RPMI7951 (cell line): ENCODE measurements at places on chromosomes 2 and 18. TPM values are rescaled to one million over a fixed set of nuclear protein-coding genes. Genes with fewer than 3 reads are reported as not detected.

DNA sequence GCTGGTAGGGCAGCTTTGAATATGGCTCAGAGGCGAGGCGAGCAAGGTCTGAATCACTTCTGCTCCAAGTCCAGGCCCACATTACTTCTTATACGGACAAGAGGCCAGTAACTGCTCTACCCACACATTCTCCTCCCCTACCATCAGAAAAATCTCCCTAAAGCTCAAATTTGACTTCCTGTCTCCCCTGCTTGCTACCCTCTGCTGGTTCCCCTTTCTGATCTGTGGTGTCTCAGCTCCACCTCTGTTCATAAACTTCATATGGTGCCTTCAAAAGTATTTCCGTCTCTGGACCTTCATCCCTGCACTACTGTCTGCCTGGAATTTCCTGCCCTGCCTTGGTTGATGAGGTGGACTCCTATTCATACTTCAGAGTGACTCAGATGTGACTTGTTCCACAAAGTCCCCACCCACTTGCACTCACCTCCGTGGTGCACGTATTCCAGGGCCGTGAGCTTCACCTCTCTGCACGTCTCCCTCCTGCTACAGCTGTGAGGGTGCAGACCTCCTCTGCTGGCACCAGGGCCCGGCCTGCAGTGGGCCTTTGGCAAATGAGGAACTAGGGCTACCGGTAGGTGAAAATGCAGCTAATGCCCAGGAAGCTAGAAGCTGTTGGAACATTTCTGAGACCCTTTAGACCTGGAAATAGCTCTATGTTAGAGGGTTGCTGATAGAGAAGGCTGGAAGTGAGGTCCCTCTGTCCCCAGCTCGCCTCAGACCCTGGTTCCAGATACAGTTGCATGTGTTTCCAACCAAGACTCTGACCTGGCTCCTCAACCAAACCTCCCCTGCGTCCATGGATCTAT, 24.6 kb upstream of the KCMF1 start:
- DNase-seq, result peak; percentile 71

- no peak for DNase-seq
Measured at GRCh38 chr2:196606516-196606915, 33.0 kb upstream of the CCDC150 start.

GRCh38 chr2:39583781-39584180, 81.9 kb upstream of the TMEM178A start:
- no peak for DNase-seq

DNA sequence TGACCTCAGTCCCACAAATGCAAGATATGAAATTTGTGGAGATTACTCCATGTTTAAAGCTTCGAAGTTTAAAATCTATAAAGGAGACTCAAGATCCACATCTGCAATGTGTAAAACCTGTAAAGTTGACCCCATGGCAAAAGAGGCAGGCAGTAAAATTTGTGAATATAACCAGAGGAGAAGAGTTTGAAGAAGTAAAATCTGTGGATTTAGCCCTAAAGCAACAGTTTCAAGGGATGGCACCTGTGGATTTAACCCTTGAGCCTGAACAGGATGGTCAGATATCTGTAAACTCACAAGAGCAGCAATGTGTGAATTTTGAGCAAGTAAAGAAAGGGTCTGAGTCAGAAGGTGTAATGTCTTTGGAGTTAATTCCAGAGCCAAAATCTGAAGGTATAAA, 11.2 kb upstream of the ZNF512 start:
- DNase-seq, result no peak

Gene PPP1R7
- 101 TPM in 2 replicates for total RNA-seq

Gene ANKRD53
- total RNA-seq, result 0.20 TPM in 1 of 2 replicates, not detected in the other

Gene TMEM182
- total RNA-seq, result 2.3 and 3.4 TPM in 2 replicates
